ENCODE measurements at places on chromosomes 16 and 17.

DNA sequence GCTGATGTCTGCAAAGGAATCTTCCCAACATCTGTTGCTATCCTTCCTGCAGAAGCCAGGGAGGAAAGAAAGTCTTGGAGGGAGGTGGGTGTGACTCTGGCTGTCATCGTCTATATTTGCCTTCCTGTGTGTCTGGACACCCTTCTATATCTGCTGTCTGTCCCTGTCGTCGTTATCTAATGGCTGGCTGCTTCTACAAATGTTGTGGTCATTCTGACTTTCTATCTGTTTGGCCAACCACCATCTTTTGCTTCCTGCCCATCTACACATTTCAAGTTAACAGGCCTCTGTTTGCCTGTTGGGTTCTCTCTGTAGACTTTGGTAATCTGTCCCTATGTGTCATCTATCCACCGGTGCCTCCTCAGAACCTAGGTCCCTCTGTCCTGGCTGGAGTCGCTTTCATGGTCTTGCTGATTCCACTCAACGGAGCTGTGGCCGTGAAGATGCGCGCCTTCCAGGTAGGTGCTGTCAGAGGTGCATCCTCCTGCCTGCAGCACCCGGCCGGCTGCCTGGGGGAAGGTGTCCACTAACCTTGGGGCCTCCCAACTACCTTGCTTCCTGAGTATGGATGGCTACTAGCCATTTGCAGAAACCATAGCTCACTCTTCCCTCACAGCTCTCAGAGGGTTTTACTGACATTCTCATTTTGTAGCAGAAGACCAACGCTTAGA lies 30.2 kb downstream of the ABCC3 start:
- DNase-seq, result no peak

DNA sequence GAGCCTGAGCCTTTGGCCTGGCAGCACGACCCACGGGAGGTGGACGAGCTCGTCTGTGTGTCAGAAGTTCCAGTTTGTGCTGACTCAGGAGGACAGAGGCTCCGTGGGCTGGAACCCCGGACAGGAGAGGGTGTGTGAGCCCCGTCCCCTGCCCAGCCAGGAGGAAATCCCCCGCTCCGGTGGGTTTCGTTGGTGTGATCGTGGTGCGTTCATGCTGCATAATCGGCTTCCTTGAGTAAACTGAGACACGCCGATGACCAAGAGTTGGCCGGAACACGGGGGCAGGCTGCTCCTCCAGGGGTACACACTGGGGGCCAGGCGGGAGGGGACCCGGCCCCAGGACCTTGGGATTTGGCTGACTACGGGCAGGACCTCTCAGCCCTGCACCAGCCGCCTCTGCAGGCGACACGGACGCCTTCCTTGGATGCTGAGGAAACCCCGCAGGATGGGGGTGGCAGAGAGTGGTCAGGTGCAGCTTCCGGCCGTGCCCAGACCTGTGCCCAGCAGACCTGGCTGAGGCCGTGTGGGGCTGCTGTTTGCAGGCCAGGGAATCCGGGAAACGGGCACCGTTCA lies 8.5 kb downstream of the METRNL start:
- no peak for DNase-seq

DNA sequence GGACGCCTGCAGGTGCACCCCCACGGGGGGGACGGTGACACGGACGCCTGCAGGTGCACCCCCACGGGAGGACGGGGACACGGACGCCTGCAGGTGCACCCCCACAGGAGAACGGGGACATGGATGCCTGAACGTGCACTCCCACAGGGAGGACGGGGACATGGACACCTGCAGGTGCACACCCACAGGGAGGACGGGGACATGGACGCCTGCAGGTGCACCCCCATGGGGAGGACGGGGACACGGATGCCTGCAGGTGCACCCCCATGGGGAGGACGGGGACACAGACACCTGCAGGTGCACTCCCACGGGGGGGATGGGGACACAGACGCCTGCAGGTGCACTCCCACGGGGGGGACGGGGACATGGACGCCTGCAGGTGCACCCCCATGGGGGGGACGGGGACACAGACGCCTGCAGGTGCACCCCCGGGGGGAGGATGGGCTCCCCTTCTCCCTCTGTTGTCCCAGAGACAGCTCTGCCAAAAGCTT lies 114.5 kb upstream of the METRNL start:
- no peak for DNase-seq

GRCh38 chr17:14325618-14326167 lies 24.8 kb downstream of the HS3ST3B1 start:
- DNase-seq, result no peak

- no peak for DNase-seq
Observed at GRCh38 chr16:20259541-20259940, 67.8 kb downstream of the GP2 start.

DNA sequence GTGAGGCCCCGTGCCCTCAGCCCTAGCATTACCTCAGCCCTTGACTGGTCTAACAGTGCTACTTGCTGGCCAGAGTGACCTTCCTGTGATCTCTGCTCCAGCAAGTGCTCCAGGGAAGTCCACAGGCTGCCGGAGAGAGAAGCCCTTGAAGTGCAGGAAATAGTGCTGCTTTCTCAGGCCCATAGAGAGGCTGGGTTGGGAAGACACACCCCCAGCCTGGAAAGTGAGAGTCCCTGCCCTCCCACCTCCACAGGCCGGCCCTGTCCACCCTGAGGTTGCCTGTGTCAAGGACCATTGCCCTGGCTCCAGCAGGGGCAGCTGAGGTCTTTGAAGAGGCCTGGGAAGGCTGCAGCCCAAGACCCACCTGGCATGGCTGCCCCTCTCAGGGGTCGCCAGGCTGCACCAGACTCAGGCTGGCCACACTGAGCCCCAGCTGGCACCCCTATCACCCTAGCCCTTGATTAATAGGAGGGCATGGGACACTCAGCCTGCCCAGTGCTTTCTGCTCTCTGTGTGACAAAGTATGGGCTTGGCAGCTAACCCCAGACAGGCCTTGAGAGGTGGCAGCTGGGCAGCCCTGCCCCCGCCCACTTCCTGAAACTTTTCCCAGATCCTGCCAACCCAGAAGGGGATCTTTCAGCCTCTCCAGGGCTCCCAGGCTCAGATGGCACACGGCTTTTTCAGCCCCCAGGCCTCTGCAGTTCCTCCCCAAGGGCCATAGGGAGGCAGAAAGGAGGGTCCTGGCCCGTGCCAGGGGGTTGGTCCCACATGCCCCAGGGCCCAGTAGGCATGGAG lies 21.7 kb downstream of the ATP6V0D1 start:
- no peak for DNase-seq

GRCh38 chr16:7382521-7382920 lies 49.9 kb downstream of the RBFOX1 start:
- DNase-seq, result no peak

- DNase-seq, result no peak
Observed at GRCh38 chr16:1048442-1049112, 24.0 kb upstream of the SSTR5 start.

- DNase-seq, result no peak
Observed at GRCh38 chr17:82667668-82668000, 19.4 kb upstream of the WDR45B start.

- DNase-seq, result no peak
Observed at GRCh38 chr17:61073799-61074513, 325.7 kb upstream of the TBX2 start.

GRCh38 chr17:44170499-44171201 lies at the start of gene ASB16:
Gene ASB16, plus strand, starts transcription at chr17:44170704. Its CDS starts 86 bp downstream, at chr17:44170790.
- DNase-seq, result no peak

DNA sequence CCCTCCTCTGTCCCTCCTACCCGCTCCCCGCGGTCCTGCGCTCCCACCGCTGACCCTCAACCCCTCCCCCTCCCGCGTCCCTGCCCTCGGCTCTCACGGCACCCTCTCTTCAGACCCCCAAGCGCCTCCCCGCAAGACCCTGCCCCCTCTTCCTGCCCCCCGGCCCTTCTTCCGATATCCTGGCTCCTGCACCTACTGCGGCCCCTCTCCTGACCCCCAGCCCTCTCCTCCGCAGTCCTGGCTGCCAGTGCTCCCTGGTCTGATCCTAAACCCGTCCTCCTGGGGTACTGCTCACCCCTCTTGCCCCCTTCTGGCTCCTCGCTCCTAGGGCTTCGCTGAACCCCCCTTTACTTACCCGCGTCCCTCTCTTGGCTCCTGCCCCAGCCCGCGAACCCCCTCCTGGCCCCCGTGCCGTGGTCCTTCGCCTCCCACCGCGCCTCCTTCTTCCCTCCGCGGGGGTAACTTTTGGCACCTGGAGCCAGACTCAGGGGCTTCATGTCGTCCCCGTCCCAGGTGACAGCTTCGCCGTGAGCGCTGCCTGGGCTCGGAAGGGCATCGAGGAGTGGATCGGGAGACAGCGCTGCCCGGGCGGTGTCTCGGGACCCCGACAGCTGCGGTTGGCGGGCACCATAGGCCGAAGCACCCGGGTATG lies 839 bp downstream of the NKD1 start:
- DNase-seq, result no peak

DNA sequence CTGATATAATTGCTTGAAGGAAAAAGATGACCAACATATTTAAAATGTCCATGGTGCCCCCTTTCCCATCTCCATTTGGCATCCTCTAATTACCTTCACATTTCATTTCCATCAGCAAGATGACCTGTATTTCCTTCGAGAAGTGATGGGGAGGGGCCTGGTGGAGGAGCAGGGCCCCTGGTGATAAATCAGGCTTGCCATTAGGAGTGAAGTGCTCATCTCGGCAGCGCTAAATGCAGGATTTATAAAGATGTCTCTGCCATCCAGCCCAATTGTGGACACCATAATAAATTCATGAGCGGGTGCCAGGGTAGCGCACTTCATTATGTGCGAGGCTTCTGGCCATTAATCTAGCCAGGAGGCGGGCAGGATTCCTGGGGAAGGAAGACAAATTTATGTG lies 101.5 kb upstream of the IRX6 start:
- no peak for DNase-seq

DNA sequence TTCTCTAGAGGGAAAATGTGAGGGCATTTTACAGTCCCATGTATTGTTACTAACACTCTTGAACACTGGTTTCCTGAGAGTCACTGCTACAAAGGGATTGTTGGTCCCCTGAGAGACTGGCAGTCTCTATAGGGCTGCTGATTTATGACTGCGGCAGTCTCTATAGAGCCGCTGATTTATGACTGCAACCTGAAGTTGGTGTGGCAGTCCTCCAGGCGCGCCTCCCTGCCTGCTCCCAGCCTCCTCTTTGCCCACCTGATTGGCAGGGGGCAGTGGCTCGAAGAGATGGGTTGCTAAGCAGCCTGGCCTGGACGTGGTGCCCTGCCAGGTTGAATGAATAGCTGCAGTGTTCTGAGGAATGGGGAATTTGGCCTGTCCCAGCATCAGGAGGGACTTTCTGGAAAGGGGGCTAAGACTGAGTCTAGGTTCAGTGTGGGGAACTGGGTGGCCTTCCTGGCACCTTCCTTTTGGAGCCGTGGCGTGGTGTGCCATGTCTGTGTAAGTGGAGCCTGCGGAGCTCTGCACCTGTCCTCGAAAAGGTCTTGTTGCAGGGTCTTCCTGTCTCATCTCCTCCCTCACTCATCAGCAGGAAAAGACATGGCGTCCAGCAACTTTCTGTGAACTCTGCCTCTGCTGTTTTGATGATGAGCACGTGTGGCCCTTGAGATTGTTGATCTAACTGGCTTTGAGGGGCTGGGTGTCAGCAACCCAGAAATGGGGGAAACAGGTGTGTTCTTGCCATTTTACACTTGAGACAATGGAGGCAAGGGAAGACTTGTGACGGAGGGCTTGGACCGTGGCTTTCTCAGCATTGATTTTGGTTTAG lies 24.9 kb downstream of the SAP30BP start:
- no peak for DNase-seq

GRCh38 chr17:49698005-49698404 lies 9.8 kb downstream of the SLC35B1 start:
- no peak for DNase-seq

GRCh38 chr16:5323284-5324141 lies 225.9 kb upstream of the EEF2KMT start:
- no peak for DNase-seq

DNA sequence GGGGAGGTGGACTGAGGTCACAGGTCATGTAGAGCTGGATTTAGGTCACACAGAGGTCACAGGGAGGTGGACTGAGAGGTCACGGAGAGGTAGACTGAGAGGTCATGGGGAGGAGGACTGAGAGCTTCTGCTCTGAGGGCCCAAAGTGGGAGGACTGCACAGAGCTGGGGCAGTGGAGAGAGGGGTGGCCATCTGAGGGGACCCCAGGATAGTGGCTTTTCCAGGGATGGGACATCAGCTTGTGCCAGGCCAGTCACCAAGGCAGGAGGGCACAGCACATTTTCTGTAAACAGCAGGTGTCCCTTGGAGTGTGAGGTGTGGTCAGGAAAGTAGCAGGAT lies 26.1 kb upstream of the JPT2 start:
- no peak for DNase-seq

DNA sequence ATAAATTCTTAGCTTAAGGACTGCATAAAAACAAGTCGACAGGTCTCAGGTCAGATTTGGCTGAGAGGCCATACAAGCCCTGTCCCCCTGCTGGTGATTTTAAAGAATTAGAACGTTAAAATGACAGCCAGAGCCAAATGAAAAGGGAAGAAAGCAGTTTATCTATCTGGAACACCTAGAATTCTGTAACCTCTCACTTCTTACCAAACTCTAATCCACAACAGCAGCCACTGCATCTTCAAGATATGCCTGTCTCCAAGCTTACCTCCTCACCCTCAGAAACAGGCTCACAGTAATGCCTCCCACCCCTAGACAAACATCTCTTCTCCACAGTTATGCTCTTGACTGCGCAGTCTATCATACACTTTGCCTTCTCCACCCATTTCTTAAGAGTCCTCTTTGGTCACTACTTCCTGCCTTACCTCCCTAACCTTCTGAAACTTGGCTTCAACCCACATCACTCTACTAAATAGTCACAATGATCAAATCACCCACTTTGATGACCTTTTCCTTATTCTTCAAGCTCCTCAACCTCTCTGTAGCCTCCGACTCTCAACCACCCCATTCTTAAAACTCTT lies 14.2 kb downstream of the ANKFY1 start:
- DNase-seq, result no peak

GRCh38 chr17:4942760-4943508 lies 2.9 kb downstream of the RNF167 start:
- no peak for DNase-seq

- no peak for DNase-seq
Observed at GRCh38 chr17:28384281-28385036, 13.0 kb downstream of the SARM1 start.

- DNase-seq, result no peak
Observed at GRCh38 chr17:14760719-14761411, 460.0 kb downstream of the HS3ST3B1 start.

DNA sequence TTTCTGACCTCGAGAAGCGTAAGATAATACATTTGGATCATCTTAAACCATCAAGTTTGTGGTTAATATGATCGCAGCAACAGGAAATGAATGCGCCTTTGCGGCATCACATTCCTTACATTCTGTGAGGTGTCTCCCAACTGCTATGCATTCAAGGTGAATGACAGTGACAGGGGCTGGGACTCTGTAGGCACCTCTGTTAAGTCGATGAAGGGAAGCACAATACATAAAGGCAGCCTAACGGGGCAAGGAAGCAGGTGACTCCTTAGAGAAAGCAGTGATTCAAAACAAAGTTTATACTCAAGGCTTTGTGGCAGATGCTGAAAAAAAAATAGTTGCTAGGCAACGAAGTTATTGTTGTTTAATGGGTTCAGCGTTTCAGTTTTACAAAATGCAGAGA lies 21.6 kb upstream of the EVPL start:
- no peak for DNase-seq
